ENCODE measurements at places on chromosomes 1 and 21.

DNA sequence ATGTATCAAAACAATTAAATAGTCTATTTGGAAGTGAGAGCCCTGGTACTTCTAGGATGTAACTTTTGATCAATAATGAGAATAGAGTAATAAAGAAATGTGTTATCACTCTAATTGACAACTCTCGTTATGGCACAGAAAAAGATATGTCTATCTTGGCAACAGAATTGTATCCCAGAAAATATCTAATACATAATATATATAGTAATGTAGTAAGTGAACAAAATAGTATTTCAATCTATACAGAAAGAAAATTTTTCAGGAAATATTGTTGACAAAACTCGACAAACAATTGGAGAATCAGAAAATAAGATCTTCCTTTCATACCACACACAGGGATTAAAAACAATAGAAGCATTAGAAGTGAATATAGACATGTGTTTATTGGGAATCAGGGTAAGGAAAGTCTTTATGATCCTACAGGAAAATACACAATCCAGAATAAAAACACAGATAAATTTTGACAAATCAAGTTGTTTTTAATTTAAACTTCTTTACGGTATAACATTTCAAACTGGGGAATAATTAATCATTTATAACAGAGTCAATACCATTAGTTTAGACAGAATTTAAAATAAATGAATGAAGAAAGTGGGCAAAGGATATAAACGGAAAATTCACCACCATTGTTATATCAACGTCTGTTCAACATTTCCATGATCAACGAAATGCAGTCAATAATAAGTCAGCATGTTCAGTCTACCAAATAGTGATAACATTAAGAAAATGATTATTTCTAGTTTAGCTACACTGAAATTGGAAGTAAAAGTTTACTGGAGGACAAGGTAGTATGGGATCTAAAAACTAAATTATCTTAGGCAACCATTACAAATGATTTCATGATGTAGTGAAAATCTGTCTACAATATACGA lies 1526.5 kb upstream of the TPTE start:
- no peak for DNase-seq

GRCh38 chr1:26358411-26359384 lies 4.8 kb upstream of the CRYBG2 start:
- DNase-seq, result peak; percentile 84

DNA sequence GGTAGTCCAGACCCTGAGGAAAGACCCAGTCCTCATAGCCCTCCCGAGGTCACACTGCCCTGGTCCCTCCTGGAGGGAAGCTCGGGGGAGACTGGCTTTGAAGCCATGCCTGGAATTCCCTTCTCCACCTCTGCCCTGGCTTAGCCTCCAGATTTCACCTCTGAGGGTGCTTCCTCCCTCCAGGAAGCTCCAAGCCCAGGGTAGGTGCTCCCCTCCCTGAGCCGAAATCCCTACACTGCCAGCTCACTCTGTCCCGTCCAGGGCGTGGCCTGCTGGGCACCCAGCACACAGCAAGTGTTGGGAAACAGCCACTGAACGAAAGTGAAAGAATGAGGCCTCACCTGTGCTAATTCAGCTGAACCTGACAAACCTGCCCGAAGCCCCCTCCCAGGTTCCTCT lies 6.0 kb upstream of the TNFRSF25 start:
- peak; percentile 92 for DNase-seq

DNA sequence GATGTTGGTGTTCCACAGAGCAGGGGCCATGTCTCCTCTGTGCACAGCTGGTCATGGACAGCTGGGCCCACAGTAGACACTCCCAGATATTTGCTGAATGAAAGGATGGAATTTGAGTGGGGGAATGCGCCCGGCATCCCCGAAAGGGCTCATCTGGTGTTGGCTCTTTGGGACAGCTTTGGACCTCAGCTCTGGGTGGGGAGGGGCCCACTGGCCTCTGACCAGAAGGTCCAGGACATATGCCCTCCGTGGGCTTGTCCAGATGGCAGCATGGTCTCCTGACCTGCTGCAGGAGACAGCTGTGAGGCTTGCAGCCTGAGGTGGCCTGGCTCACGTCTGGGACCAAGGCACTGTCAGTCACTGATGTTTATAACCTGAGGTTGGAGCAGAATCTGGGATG lies 160.4 kb upstream of the AJAP1 start:
- no peak for DNase-seq

GRCh38 chr1:37865348-37866120 lies 6.1 kb upstream of the MTF1 start:
- no peak for DNase-seq

- peak; percentile 74 for DNase-seq
These were observed 17.2 kb upstream of the SLAMF6 start for GRCh38 chr1:160539990-160540858.

- DNase-seq, result no peak
These were observed 39.4 kb upstream of the EPS15 start for GRCh38 chr1:51558375-51558924.

- DNase-seq, result no peak
These were observed 3.9 kb downstream of the TMPRSS2 start for GRCh38 chr21:41504030-41504429.

DNA sequence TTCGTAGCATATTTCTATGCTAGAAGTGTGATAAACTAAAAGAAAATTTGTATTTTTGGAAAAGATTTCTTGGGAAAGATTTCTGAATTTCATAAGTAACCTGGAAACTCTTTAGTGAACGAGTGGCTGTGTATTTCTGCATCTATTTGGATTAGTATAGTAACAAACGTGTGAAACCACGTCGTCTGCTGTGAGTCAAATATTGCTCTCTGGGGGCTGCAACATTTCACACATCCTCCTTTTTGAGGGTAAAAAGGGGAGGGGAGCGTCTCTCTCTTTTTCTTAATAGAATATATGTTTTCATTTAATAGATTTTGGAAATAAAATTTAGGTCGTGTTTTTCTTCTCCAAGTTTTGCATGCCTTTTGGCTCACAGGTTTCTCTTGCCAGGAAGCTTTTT lies 44.8 kb downstream of the LHX9 start:
- DNase-seq, result no peak

DNA sequence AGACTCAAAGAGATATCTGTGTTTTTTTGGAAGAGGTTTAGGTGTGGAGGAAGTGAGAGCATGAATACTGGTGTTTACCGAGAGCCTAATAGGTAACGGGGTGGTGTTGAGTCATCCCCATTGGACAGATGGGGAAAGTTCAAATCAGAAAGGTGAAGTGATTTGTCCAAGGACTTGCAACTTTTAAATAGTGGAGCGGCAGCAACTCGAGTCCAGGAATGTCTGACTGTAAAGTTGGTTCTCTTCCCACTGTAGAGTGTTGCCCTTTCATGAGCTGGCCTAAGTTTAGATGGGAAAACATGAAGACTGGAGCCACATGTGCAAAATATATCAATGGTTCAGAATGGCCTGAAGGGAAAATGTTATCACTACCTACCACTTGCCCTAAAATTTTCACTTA lies 125.7 kb downstream of the LYPLAL1 start:
- DNase-seq, result no peak

DNA sequence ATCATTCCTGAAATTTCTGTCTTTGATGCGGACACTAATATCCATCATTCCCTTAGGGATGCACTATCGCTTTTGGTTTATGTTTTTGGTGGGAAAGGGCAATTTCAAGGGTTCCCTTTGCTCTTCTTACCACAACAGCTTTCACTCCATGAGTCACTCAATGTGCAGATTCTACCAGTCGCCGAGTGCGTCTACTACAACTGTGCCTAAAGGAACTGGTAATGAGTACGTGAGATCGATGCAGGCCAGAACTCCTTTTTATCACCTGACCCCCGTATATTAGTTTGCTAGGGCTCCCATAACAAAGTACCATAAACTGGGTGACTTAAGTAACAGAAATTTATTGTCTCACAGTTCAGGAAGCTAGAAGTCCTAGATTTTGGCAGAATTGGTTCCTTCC lies 27.5 kb upstream of the TMEM54 start:
- DNase-seq, result no peak

GRCh38 chr1:216458812-216459211 lies 35.6 kb upstream of the USH2A start:
- no peak for DNase-seq

- no peak for DNase-seq
These were observed 141.8 kb downstream of the ZZZ3 start for GRCh38 chr1:77540501-77541161.

GRCh38 chr1:208215393-208215792 lies 28.8 kb downstream of the PLXNA2 start:
- DNase-seq, result no peak

GRCh38 chr1:244011786-244012185 lies 39.3 kb upstream of the ZBTB18 start:
- no peak for DNase-seq

DNA sequence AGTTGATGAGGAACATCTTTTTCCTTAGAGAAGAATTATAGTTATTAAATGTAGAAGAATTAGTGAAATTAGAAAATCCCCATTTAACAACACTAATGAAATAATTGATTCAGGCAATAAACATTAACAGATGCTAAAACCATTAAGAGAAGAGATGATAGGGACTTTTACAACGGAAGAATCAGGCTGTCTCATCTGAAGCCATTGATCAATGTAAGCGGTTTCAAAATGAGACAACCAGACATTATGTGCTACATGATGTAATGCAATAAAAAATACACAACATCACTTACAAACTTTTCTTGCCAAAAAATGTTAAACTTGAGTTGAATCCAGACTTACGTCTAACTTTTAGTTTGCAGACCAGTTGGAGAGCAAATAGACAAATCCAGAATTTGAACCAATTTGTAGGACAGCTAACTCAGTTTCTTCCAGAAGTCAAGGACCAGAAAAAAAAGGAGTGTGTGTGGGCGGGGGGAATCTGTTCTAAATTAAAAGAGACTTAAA lies 165.4 kb upstream of the DPT start:
- DNase-seq, result no peak

- no peak for DNase-seq
These were observed 167.4 kb upstream of the PRMT6 start for GRCh38 chr1:106889059-106889458.

DNA sequence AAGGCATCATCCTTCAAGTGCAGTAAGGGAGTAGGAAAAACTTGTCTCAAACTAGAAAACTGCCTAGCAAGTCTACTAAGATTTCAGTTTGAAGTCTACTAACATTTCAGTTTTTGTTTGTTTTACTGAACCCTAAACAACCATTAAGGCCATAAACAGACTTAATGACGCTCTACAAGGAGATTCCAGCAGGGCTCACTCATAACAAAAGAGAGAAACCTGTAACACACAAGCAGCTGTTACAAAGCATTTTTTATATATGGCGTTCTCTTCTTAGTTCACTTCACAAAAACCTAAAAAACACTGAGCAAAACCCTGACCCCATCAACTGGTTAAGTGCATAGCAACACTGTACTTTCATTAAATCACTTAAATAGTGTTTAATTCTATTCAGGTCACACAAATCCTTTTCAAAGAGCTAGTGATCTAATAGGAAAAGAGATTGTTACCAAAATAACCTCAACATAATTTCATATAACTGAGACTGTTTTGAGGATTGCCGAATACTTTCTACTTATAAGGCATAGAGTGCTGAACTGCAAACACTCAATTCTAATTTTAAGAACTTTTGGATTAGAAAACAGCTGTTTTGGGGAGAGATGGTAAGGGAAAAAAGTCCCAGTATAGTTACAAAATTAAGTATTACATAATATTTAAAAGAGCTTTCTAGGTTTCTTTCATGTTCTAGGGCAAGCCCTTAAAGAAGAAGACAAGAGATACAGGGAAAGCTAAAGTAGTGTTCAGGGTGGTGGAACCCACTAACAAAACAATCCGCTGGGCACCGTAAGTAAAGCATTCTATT lies 1.4 kb downstream of the B3GALNT2 start:
- no peak for DNase-seq

DNA sequence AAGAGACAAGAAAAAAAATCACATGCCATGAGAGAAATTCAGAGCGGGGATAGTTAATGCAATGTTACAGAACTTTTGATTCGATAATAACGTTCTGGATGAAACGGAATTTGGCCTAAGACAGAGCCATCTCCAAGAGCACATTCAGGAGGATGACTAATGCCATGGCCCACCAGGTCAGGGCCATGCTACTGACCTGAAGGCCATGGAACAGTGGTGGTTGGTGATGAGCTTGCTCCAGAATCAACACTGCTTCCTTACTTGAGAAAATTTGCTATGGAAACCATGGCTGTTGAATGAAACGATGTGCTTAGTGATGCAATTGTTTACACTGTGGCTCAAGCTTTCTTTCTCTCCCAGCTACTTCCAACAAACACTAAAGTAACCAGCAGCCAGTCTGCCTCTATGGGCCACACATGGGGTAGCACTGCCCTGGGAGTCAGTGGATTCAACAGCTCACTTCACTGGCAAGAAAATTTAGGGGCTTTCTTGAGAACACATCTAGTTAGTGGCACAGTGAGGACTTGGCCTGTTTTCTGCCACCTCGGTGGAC lies 299.1 kb downstream of the PCP4 start:
- no peak for DNase-seq

DNA sequence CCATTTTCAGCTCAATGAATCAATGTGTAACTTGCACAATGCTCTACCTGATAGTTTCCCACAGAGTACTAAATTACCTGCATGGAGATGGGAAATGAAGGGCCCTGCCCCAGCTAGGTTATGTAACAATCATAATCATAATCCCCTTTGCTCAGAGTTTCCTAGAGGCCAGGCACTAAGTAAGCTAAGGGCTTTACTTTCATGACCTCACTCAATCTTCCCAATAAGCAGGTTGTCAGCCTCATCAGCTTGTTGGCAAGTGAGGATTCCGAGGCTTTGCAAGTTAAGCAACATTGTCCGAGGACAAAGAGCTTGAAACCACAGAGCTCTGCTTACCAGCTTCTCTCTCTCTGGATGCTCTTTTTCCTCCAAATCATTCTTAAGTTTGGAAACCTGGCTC lies 64.1 kb upstream of the NTPCR start:
- DNase-seq, result no peak
